Omental fat pad (tissue), 4 donors: ENCODE measurements at places on chromosomes 3 and 15. TPM values are rescaled to one million over a fixed set of nuclear protein-coding genes. Genes with fewer than 3 reads are reported as not detected.

The TRMT10C gene
- 24.5 TPM for total RNA-seq

The IMPG2 gene
- 0.32 TPM for total RNA-seq

The FETUB gene
- not detected for total RNA-seq

The FMN1 gene
- total RNA-seq: 27.7 TPM

The LRRIQ4 gene
- not detected for total RNA-seq

The PDCD10 gene
- total RNA-seq: 46.7 TPM

The FBXO40 gene
- total RNA-seq: not detected

The GOLGA6L10 gene
- total RNA-seq: 1.0 TPM

The CHCHD6 gene
- total RNA-seq: 14.2 TPM

The LCTL gene
- not detected for total RNA-seq

The SLC4A7 gene
- total RNA-seq: 25.4 TPM

The TRIM59 gene
- 0.32 TPM for total RNA-seq

The RAB6B gene
- 16.4 TPM for total RNA-seq

The PRR20G gene
- not detected for total RNA-seq

The PCSK6 gene
- 14.7 TPM for total RNA-seq

The DOCK3 gene
- 1.0 TPM for total RNA-seq

The MKRN3 gene
- not detected for total RNA-seq

The CCR5 gene
- 5.2 TPM for total RNA-seq

The MRAS gene
- total RNA-seq: 105 TPM

The COL8A1 gene
- total RNA-seq: 303 TPM

The ZBTB38 gene
- 101 TPM for total RNA-seq

The TLNRD1 gene
- 39.0 TPM for total RNA-seq

The ACP3 gene
- 2.0 TPM for total RNA-seq

The REC114 gene
- not detected for total RNA-seq

The SLC7A14 gene
- total RNA-seq: 0.06 TPM

The SEC22A gene
- 18.4 TPM for total RNA-seq

The GFM1 gene
- 70.3 TPM for total RNA-seq

The SLC6A1 gene
- 0.48 TPM for total RNA-seq

The CCR2 gene
- total RNA-seq: 3.6 TPM

The BNIP2 gene
- total RNA-seq: 102 TPM

The UNC13C gene
- total RNA-seq: under 0.01 TPM

The LRRC2 gene
- 2.3 TPM for total RNA-seq

The NUP210 gene
- total RNA-seq: 3.2 TPM

The OSBPL10 gene
- 11.0 TPM for total RNA-seq

The GOLGA8Q gene
- total RNA-seq: 2.7 TPM

The WDR49 gene
- total RNA-seq: 1.4 TPM

The ADAMTS17 gene
- 1.6 TPM for total RNA-seq

The ARHGAP11A gene
- 2.4 TPM for total RNA-seq

The CHST13 gene
- total RNA-seq: 2.3 TPM

The KLHL40 gene
- total RNA-seq: not detected

The DNAH12 gene
- 0.31 TPM for total RNA-seq

The C3orf85 gene
- total RNA-seq: not detected

The MINAR1 gene
- 0.47 TPM for total RNA-seq

The SLC38A3 gene
- total RNA-seq: 0.56 TPM

The MME gene
- total RNA-seq: 109 TPM
